GM04503 (cell line): ENCODE measurements at places on chromosomes 1 and 21.

DNA sequence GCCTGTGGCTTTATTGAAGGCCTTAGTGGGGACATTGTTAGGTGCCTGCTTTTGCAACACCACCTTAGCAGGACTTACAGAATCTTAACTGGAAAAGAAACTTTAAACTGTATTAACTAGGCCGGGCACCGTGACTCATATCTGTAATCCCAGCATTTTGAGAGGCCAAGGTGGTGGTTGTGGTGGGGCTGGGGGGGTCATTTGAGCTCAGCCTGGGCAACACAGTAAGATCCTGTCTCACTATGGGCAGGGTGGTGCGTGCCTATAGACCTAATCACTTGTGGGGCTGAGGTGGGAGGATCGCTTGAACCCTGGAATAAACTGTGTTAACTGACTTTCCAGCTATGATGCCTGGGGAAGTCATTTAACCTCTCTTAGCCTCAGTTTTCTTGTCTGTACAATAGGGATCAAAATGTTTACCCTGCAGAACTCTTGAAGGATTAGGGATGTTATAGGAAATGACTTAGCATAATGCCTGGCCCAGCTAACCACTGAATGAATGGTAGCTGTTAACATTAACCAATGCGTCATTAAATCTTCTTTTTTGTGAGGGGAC lies 39.5 kb downstream of the IER5 start:
- DNase-seq, result no peak

- DNase-seq, result no peak
Observed at GRCh38 chr1:226915672-226915995, 24.5 kb upstream of the COQ8A start.

GRCh38 chr1:98659879-98660278 lies 1.6 kb upstream of the SNX7 start:
- DNase-seq, result no peak

GRCh38 chr1:226302731-226303130 lies 6.2 kb downstream of the LIN9 start:
- DNase-seq, result no peak

- no peak for DNase-seq
Observed at GRCh38 chr1:202578001-202578504, 132.2 kb downstream of the SYT2 start.
